ENCODE measurements at places on chromosomes 2 and 18.

DNA sequence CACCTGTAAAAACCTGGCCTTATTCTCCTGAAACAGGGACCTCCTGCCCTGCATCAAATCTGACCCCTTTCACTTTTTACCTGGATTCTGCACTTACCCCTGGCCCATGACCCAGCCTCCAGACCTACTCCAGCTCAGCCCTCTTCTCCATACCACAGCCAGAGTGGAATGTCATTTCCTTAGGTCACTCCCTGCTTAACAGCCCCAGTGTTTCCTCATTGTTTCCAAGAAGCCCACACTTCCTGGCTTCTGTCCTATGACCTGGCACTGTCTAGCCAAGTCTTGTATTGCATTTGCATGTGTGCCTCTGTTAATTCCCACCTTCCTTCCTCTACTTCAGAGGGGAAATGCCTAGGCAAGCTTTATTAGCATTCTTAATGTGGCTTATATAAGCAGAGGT, 51.4 kb upstream of the TRIB2 start:
- DNase-seq: no peak

DNA sequence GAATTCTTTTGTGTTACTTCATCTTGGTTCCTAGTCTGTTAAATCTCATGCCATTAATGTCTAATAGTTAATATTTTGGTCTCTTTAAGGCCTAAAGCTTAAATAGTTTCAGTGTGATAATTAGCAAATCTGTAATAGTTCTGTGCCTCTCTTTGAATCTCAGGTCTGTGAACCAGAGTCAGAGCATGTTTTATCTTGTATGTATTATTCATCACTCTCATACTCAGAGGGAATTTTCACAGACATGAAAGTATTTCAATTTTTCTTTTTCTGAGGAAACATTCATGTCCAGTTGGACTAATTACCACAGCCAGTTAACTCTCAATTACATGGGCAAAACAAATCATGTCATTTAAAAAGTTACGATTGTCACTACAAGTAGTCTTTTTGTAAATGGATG, 931.9 kb upstream of the SLC39A10 start:
- DNase-seq: no peak

DNA sequence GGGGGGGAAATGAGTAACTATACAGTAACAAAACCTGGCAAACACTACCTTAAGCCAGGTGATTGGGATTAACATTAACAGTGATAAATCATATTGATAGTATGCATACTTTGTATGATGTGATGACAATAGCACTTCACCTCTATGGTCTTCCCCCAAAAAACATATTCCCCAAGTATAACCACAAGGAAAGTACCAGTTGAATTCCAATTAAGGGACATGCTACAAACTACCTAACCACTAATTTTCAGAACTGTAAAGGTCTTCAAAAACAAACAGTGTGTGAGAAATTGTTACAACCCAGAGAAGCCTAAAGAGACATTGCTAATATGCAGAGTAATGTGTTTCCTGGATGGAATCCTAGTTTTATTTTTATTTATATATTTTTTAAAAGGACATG, 152.4 kb downstream of the ZRANB3 start:
- DNase-seq: no peak

GRCh38 chr2:159419403-159419802, 132.9 kb upstream of the WDSUB1 start:
- no peak for DNase-seq

DNA sequence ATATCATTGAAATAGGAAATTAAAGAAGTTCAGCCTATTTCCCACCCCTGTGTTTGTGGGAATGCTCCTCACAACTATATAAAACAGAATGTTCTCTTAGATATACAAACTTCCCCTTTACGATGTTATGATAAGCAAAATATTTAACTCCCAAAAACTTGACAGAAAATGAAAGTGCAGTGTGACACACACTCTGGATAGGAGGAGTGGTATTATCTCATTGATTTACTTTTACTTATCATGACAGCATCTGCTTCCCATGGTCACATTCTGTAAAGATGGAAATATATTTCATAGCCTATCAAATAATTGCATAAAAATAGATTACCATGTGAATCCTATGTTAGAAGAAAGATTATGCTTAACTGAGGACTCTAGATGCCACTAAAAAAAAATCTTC, 96.6 kb upstream of the STK17B start:
- no peak for DNase-seq

DNA sequence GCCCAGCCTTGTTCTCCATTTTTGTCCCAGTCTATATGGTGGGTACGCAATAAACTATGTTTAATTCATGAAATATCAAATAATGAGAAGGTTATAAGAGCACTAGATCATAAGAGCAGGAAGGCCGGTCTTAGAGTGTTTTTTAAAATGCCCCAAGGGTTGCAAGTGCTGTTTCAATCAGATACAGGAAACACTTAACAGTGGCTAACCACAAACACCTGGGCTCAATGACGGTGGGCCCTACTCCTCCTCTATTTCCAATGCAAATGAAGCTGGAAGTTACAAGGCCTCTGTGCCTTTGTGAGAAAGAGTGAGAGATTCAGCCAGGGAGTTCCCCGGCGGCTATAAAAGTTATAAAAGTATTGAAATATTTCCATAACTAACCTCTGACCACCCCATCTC, 18.9 kb upstream of the WDR33 start:
- no peak for DNase-seq

- no peak for DNase-seq
Measured at GRCh38 chr18:38940475-38940862, 1374.9 kb upstream of the CELF4 start.

DNA sequence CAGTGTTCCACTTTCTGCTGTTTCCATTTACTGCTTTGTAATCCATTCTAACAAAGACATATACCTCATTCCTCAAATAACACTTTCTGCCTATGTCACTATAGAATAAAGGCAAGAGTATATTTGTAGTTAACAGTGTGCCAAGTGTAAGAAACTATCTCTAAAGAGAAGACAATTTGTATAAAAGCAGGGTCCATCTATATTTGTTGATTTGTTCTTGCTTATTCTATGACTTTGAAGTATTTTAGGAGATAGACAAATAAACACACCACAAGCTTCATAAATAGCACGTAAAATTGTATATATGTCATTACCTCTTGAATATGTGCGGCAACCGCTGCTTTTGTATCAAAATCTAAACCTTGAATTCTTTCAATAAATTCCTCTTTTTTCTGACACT, 56.0 kb downstream of the CCDC88A start:
- no peak for DNase-seq

GRCh38 chr2:232597362-232598079, 35.9 kb upstream of the EFHD1 start:
- DNase-seq: no peak

- no peak for DNase-seq
Measured at GRCh38 chr2:227703961-227704360, 13.9 kb downstream of the SLC19A3 start.

DNA sequence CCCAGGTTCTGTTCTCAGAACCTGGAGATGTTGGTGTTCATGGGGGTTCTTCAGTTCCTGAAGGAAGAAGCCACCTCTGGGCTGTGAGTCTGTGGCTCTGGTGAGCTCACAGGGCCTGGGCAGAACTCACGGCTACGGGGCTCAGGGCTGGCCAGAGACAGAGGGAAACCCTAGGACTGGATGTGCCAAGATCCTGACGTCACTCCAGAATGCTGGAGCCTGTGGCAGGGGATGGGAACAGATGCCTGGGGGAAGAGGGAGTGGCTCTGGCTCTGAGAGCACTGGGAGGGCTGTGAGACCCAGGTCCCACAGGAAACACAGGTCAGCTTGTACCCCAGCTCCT, at the start of gene OTOF:
TSS of gene OTOF (minus strand) at position 214 of the 343 bp plus-strand sequence.
- DNase-seq: no peak

All from cardiac septum (tissue), 1 donor.